ENCODE measurements at places on chromosomes 1 and 21.

- peak; percentile 41 for DNase-seq
Measured at GRCh38 chr1:229856009-229856650, 210.9 kb upstream of the GALNT2 start.

- DNase-seq: no peak
Measured at GRCh38 chr1:26529405-26529654, 231 bp upstream of the RPS6KA1 start.

GRCh38 chr1:94438692-94439276 is 20.6 kb downstream of the ABCD3 start:
- DNase-seq: no peak

- DNase-seq: no peak
Measured at GRCh38 chr1:208775841-208776240, 531.7 kb upstream of the PLXNA2 start.

GRCh38 chr1:220922951-220923350 is 43.7 kb downstream of the HLX start:
- no peak for DNase-seq

GRCh38 chr1:75126611-75127101 is 7.5 kb upstream of the LHX8 start:
- DNase-seq: no peak

GRCh38 chr1:206770531-206771337 is at the start of gene IL19:
IL19 (plus strand) TSS chr1:206770773; CDS start chr1:206836663, 65,890 bp downstream.
- DNase-seq: peak; percentile 83

- no peak for DNase-seq
Measured at GRCh38 chr1:58735586-58735985, 35.7 kb upstream of the MYSM1 start.

DNA sequence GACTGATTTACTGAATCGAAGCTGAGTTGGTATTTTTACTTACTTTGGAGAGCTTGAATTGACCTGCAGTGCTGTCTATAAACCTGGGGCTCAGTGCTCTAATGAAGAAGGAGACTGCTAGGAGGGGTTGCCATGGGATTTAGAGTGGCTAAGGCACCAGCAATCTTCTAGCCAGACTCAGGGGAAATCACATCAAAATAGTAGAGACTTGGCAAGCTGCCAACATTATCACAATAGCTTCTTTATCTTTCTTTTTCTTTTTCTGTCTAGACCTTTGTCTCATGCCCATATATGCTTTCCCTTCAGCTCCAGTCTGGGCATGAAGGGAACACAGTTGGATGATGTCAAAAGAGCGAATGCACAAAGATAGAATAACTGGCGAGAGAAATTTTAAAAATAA is 301.1 kb upstream of the DPYD start:
- no peak for DNase-seq

DNA sequence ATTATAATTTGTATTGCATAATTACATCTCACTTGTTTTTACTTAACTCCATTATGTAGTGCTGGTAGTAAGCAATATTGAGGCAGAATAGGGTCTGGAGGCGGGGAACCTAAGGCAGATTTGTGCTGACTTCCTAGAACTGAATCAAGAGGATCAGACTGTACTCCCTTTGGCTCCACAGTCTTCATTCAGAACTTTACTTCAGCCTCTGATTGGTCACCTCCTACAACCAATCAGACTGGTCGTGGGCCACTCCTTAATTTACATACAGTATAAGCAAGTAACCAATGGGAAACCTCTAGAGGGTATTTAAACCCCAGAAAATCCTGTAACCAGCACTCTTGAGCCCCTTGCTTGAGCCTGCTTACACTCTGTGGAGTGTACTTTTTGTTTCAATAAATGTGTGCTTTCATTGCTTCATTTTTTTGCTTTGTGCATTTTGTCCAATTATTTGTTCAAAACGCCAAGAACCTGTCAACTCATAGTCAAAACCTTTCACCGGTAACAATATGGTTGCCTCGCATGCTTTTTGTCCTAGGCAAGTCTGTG is 31.6 kb downstream of the ZBTB8OS start:
- DNase-seq: no peak

DNA sequence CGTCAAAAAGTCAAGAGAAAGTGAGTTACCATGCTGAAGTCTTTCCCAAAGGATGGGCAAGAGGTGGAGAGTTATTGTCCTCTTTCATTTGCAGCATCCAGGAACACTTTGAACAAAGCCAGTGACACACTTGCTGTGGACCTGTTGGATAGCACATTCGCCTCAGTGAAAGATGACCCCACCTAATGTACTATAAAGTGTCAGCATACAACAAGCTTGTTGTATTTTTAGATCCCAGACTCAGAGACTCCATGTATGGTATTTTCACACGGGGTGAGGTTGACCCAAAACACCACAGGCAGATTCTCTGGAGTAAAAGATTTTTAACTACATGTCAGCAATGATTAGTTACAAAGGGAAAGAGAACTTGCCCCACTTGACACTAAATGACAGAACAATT is 273.8 kb downstream of the PTBP2 start:
- no peak for DNase-seq

Data from suppressor macrophage (primary cell).